ENCODE measurements at places on chromosomes 13 and 19.

GRCh38 chr13:51113969-51114368, 2.9 kb upstream of the C13orf42 start:
- no peak for DNase-seq

DNA sequence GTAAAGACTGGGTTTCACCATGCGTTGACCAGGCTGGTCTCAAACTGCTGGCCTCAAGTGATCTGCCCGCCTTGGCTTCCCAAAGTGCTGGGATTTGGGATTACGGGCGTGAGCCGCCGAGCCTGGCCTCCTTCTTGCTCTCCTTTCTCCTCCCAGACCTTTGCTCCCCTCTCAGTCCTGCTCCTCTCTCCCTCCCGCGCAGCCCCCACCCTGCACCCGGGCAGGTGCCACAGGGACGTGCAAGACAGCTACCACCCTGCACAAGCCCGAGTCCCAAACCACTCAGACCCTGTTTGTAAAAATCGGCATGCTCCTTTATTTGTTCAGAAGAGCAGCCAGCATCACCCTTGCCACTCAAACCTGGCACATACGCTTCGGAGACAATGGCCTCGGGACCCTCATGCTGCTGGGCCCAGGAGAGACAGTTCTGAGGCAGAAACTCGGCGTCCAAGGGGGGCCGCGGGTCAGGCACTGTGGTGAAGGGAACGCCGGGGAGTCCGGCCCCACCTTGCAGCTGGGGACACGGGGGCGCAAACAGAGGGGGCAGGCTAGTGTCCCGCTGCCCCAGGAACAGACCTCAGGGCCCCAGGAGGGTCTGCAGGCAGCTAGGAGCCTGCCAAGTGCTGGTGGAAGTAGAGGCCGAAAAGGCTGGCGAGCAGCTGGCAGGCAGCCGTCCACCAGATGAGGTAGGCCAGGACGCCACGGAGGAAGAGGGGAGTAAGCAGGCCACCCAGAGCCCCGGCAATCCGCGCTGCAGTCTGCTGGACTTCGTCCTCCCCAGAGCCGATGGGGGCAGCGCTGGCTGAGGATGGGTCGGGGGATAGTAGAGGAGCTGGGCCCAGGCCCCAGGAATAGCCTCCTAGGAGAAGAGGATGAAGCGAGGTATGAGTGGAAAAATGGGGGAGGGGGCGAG, 18.7 kb downstream of the TMEM161A start:
- DNase-seq: no peak

DNA sequence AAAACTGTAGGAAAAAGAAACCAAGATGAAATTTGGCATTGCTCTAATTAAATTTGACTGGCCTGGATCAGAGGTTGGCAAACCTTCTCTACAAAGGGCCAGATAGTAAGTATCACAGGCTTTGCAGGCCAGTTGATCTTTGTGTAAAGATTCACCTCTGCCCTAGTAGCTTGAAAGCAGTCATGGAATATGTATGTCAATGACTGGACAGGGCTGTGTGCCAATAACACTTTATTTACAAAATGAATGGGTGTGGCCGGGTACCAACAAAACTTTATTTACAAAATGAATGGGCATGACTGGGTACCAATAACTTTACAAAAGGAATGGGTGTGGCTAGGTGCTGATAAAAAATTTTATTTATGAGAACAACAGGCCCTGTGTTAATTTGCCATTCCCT, 20.0 kb downstream of the SIN3B start:
- DNase-seq: no peak

- DNase-seq: no peak
Measured at GRCh38 chr13:50099473-50099872, 84.2 kb downstream of the KCNRG start.

GRCh38 chr19:13350759-13351158, 155.5 kb downstream of the CACNA1A start:
- DNase-seq: no peak

DNA sequence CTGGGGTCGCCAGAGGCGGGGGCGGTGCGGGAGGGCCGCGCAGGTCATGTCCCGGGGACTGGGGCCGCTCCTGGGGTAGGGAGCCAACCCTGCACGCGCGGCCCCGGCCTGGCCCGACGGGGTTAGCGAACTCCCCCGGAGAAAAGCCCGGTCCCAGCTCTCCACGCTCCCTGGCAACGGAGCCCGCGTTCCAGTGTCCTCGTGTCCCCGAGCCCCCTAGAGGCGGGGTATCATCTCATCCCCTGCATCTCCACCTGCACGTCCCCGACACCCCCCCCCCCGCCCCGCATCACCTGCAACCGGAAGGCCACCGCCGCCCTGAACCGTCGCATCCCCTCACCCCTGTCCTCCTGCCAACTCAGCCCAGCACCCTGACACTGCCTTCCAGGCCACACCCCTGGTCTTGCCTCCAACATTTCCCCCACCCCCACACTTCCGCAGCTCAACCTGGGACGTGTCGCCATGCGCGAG, 2.7 kb downstream of the WDR88 start:
- no peak for DNase-seq

DNA sequence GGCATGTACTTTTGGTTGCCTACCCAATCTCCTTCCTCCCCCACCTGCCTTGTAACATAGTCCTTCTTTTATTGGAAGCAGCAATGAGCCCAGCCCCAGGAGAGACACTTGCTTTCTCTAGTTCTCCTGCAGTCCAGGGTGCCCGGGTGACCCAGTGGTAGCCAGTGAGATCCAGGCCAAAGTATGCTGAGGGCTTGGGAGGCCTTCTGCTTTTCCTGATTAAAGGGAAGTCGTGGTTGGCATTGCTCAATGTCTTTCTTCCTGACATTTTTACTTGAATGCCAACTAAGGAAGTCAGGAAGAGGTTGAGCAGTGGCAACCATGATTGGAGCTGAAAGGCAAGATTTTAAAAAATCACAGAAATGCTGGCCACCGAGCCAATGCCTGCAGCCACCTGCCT, 25.7 kb downstream of the CNMD start:
- no peak for DNase-seq

DNA sequence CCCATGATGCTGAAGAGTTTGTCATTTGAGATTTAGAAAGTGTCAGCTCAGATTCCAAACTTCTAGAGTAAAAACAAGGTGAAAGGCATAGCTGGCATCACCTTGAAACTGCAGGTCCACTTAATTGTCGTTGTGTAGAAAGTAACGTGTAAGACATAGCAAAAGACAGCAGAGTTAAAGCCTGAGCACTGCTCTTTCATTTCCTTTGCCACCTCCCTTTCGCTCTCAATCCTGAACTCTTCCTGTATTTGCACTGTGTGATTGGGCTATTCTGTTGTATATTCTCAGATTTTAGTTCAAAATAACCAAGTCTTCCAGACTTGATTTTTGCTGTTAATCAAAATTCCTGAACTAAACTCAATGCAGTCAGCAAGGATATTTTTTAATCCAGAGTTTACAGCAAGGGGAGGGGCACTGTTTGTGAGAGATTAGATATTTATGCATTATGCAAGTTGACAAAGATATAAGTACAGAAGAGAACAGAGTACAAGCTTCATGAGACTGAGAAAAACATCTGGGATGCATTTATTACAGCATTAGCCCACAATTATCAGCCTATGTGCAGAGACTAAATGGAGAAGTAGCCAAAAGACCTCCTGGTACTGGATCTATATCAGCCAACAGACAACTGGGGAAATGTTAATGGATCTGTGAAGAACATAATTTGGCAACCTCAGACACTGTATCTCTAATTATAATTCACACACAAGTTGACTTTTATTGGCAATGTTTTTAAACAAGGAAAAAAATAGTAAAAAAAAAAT, 328.6 kb downstream of the SUCLA2 start:
- DNase-seq: no peak

GRCh38 chr13:46577696-46578589, 25.0 kb downstream of the LRCH1 start:
- DNase-seq: no peak

GRCh38 chr19:14371301-14371821, 9.9 kb upstream of the ADGRE5 start:
- no peak for DNase-seq
